Chondrocyte (in vitro differentiated cells): ENCODE measurements at places on chromosomes 7 and 10. TPM values are rescaled to one million over a fixed set of nuclear protein-coding genes. Genes with fewer than 3 reads are reported as not detected.

DNA sequence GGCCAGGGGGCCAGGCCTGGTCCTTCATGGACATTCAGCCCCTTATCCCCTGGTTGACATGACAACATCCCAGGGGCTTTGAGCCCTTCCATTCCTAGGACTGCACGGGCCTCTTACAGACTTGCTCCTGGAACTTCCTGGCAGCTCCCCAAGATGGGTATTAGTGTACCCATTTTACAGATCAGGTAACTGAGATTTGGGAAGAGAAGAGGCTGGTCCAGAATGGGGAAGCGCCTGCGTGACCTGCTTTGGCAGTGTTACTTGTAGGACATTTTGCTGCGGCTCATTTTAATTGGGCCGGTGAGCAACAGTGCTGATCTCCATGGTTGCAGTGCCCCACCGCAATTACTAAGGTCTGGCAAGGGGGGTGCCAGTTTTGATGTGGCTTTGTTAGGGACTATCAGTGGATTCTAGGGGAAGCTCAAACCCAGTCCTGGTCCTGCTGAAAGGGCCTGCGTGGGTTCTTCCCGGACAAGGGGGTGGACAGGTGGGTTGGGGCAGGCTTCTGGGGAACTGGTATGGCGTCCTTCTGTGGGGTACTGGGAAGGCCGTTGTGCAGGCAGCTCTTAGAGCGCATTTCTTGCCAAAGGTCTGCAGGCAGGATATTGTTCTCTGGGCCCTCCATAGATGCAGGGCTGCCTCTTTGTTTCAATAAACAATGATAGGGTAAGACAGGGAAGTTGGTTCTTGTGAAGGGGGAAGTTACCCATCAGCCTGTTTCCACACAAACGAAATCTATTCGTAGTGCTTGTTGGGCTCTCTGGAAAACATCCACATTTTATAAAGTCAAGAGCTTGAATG is 137.6 kb downstream of the RGS10 start:
- DNase-seq, result no peak
- no peak overlapping the region for H3K4me3 ChIP-seq
- H3K36me3 ChIP-seq, result peaks cover 2% of the 10 kb centered on the region
- no peak overlapping the region for H3K27ac ChIP-seq

- H3K27ac ChIP-seq, result no peak overlapping the region
- H3K36me3 ChIP-seq, result no peaks in the 10 kb centered on the region
- H3K4me3 ChIP-seq, result no peak overlapping the region
- H3K27me3 ChIP-seq, result no peaks in the 10 kb centered on the region
- no peak for DNase-seq
- no peaks in the 10 kb centered on the region for H3K4me1 ChIP-seq
These were observed 739.6 kb downstream of the CCSER2 start for GRCh38 chr10:85067955-85068354.

GRCh38 chr7:156722043-156722826 is 81.7 kb downstream of the RNF32 start:
- DNase-seq, result no peak
- H3K4me3 ChIP-seq, result no peak overlapping the region
- no peak overlapping the region for H3K27ac ChIP-seq

- no peak for DNase-seq
- no peak overlapping the region for H3K4me3 ChIP-seq
- no peaks in the 10 kb centered on the region for H3K4me1 ChIP-seq
- no peaks in the 10 kb centered on the region for H3K36me3 ChIP-seq
- no peak overlapping the region for H3K27ac ChIP-seq
- H3K27me3 ChIP-seq, result no peaks in the 10 kb centered on the region
These were observed 243.6 kb upstream of the PTER start for GRCh38 chr10:16193241-16193640.

GRCh38 chr10:112775381-112775780 is 174.7 kb upstream of the TCF7L2 start:
- no peak overlapping the region for H3K4me3 ChIP-seq
- no peak for DNase-seq
- H3K36me3 ChIP-seq, result peaks cover 7% of the 10 kb centered on the region

DNA sequence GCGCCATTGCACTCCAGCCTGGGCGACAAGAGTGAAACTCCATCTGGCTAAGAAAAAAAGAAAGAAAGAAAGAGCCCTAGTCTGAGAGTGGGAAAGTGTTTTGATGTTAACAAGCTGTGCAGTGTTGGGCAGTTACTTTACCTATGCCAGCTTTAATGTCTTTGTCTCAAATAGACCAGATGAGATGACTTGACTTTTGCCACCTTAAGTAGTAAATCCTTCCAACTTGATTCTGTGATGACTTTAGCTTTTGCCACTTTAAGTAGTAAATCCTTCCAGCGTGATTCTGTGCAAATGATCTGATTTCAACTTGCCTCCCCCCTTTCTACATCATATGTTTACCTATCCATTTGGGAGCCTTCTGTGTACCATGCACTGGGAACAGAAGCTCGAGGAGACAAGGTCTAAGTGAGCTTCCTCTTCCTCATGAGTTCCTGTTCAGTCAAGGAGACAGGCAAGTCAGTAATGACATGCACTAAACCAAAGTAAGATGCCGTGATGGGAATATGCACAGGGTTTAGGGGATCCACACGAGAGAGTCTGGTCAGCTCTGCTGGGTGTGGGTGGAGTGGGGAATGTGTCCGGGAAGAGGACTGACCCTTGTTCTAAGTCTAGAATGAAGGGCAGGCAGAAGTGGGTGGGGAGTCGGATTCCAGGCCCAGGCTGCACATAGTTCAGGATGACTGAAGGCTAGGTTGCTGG is 17.2 kb downstream of the INPP5F start:
- H3K36me3 ChIP-seq, result no peaks in the 10 kb centered on the region
- DNase-seq, result no peak
- peak overlapping the region; percentile 10 for H3K4me3 ChIP-seq
- peaks cover 35% of the 10 kb centered on the region for H3K4me1 ChIP-seq
- H3K27me3 ChIP-seq, result no peaks in the 10 kb centered on the region
- peak overlapping the region; percentile 93 for H3K27ac ChIP-seq

GRCh38 chr7:85851571-85852193 is 664.8 kb upstream of the SEMA3D start:
- H3K27ac ChIP-seq, result no peak overlapping the region
- no peaks in the 10 kb centered on the region for H3K36me3 ChIP-seq
- no peak overlapping the region for H3K4me3 ChIP-seq
- H3K4me1 ChIP-seq, result no peaks in the 10 kb centered on the region

DNA sequence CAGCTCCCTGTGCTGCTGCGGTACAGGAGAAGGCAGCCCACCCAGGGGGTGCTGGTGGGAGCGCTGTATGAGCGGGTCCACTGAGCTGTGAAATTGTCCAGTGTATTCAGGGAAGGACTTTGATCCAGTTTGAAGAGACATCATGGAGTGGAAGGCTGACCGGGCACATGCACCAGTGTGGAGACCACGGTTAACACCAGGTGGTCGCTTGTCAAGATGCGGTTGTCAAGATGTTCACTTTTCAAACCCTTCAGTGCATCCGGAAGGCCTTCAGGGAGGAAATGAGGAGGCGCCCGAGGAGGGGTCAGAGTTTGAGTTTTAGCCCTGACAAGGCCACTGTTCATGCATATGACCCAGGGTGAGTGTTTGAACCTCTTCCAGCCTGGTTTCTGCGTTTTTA is 6.1 kb downstream of the DOCK1 start:
- no peaks in the 10 kb centered on the region for H3K27me3 ChIP-seq
- no peak overlapping the region for H3K4me3 ChIP-seq
- peaks cover 19% of the 10 kb centered on the region for H3K4me1 ChIP-seq

DNA sequence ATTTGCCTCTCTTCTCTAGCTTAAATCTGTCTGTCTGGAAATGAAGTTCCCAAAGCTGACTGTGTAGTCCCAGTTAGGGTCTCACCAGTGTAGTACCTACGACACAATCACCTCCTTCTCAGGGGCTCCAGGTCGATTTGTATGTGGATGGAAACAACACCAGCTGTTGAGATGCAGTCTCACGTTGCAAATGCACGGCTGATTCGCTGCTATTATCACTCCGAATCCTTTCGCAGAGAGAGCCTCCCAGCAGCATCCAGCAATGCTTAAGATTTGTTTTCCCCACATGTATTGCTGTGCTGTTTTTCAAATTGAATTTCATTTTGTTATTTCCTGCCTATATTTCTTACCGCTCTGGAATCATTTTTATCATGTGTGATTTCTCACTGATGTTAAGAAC is 16.3 kb downstream of the VSTM4 start:
- no peak for DNase-seq

- H3K36me3 ChIP-seq, result no peaks in the 10 kb centered on the region
- H3K27me3 ChIP-seq, result peaks cover 48% of the 10 kb centered on the region
- H3K27ac ChIP-seq, result no peak overlapping the region
- no peak overlapping the region for H3K4me3 ChIP-seq
- H3K4me1 ChIP-seq, result no peaks in the 10 kb centered on the region
These were observed 13.2 kb upstream of the UNCX start for GRCh38 chr7:1219498-1219897.

DNA sequence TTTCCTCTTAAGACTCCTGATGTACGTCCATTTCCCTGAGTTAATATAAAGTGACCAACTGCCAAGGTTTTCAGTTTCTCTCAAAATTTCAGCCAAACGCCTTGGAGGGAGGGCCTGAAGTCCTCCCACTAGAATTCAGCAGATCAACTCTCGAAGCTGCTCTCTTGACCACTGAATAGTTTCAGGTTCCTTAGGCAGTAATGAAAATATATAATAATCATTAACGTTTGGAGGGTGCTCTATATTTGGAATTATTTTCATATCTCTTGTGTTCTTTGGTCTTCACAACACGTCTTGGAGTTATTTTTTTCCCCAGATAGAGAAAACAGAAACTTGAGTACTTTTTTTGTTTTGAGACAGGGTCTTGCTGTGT is 123.6 kb upstream of the SFMBT2 start:
- H3K36me3 ChIP-seq, result no peaks in the 10 kb centered on the region
- no peak overlapping the region for H3K4me3 ChIP-seq
- H3K4me1 ChIP-seq, result peaks cover 18% of the 10 kb centered on the region
- peak overlapping the region; percentile 52 for H3K27ac ChIP-seq

DNA sequence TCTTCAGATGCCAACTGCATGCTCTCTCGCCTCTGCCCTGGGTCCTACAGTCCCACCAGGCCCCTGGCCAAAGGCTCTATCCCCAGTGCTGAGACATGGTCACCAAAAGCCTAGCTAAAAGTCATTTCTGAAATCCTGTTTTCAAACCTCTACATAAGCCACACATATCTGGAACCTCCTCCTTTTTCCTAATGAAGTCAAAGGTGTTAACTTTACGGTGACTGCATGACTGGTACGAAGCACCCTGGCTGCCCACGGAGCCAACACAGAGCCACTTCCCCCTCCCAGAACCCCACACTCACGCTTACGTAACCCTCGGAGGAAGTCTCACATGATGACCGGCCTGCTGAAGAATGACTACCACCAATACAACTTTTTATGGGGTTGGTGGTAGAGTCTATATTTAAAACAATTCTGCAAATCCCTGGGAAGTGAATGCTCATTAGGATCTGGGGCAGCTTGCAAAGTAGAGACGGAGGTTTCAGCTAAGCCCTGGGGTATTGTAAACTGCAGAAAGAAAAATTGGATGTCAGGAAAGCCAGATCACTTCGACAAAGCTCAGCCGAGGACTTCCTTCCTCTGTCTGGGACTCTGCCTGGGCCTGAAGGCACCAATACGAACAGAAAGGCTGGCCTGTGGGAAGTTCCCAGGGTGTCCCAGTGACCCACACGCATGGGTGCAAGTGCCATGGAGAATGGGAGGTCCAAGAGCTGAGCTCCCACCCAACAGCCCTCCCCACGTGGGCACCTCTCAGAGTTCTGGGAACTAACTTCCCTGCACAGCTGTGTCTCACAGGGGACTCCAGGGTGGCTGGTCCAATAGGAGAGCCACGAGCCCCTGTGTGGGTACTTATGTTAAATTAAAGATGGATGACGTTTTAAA is 50.7 kb downstream of the PDGFA start:
- peak overlapping the region; percentile 81 for H3K27ac ChIP-seq
- peak overlapping the region; percentile 3 for H3K4me3 ChIP-seq
- DNase-seq, result peak; percentile 52
- no peaks in the 10 kb centered on the region for H3K27me3 ChIP-seq
- no peaks in the 10 kb centered on the region for H3K36me3 ChIP-seq

DNA sequence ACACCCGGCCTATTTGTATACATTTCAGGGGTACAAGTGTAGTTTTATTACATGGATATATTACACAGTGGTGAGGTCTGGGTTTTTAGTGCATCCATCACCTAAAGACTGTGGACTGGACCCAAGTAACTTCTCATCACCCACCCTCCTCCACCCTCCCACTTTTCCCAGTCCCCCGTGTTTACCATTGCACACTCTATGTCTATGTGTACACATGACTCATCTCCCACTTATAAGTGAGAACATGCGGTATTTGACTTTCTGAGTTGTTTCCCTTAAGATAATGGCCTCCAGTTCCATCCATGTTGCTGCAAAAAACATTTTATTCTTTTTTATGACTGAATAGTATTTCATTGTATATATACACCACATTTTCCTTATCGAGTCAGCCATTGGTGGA is 98.9 kb upstream of the WAC start:
- peaks cover 8% of the 10 kb centered on the region for H3K4me1 ChIP-seq
- no peaks in the 10 kb centered on the region for H3K36me3 ChIP-seq
- DNase-seq, result no peak

DNA sequence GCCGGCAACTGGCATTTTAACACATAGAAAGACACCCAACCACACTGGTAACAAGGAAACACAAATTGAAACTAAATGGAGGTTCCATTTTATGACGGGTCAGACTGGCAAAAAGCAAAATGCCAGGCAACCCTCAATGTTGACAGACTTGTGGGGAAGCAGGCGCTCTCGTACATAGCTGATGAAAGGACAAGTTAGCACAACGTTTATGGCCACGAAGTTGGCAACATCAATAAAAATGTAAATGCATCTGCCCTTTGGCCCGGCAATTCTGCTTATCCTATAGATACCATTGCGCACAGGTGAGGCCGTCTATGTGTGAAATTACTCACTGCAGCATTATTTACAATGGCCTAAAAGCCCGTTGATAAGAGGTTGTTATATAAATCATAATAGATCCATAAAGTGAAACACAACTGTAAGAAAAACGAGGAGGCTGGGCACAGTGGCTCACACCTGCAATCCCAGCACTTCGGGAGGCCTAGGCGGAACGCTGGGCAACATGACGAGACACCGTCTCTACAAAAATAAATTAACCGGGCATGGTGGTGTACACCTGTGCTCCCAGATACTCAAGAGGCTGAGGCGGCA is 39.8 kb downstream of the FOXL3 start:
- H3K27me3 ChIP-seq, result peaks cover 17% of the 10 kb centered on the region
- H3K4me3 ChIP-seq, result no peak overlapping the region
- no peaks in the 10 kb centered on the region for H3K36me3 ChIP-seq

GRCh38 chr7:32212321-32212720 is 142.1 kb upstream of the PDE1C start:
- peaks cover 37% of the 10 kb centered on the region for H3K27me3 ChIP-seq
- H3K27ac ChIP-seq, result no peak overlapping the region
- no peaks in the 10 kb centered on the region for H3K36me3 ChIP-seq
- H3K4me1 ChIP-seq, result peaks cover 4% of the 10 kb centered on the region

- peak overlapping the region; percentile 8 for H3K27ac ChIP-seq
- peak overlapping the region; percentile 68 for H3K4me3 ChIP-seq
- H3K4me1 ChIP-seq, result peaks cover 46% of the 10 kb centered on the region
- no peak for DNase-seq
These were observed 2.2 kb downstream of the IDE start for GRCh38 chr10:92571649-92572048.

The SEMA3E gene
- total RNA-seq, result 3.7 to 10.1 TPM (median 5.1 TPM) in 3 replicates

The NPTX2 gene
- 1.4 to 5.5 TPM (median 5.5 TPM) in 3 replicates for total RNA-seq

The TRIM50 gene
- total RNA-seq, result not detected in 3 replicates

The LRIT1 gene
- not detected in 3 replicates for total RNA-seq

The TMEM176A gene
- total RNA-seq, result not detected in 3 replicates

The ASB10 gene
- total RNA-seq, result not detected in 3 replicates
